ENCODE measurements at places on chromosomes 12 and 14. TPM values are rescaled to one million over a fixed set of nuclear protein-coding genes. Genes with fewer than 3 reads are reported as not detected.

GRCh38 chr14:31717294-31718085 is 156.3 kb downstream of the NUBPL start:
- H3K36me3 ChIP-seq = no peaks in the 10 kb centered on the region
- H3K4me3 ChIP-seq = no peak overlapping the region
- H3K27me3 ChIP-seq = no peaks in the 10 kb centered on the region
- no peak overlapping the region for H3K27ac ChIP-seq
- no peaks in the 10 kb centered on the region for H3K4me1 ChIP-seq
- no peak for DNase-seq

DNA sequence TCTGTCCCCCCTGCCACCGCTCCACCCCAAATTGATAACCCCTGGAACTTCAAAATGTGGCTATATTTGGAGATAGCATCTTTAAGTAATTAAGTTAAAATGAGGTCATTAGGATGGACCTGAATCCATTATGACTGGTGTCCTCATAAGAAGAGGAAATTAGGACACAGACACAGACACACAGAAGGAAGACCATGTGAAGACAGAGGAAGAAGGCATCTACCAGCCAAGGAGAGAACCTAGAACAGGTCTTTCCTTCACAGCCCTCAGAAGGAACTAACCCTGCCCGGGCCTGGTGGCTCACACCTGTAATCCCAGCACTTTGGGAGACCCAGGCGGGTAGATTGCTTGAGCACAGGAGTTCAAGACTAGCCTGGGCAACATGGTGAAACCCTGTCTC is 3.6 kb upstream of the HRK start:
- H3K27me3 ChIP-seq = peaks cover 29% of the 10 kb centered on the region
- H3K4me3 ChIP-seq = no peak overlapping the region
- peaks cover 4% of the 10 kb centered on the region for H3K4me1 ChIP-seq
- DNase-seq = no peak

DNA sequence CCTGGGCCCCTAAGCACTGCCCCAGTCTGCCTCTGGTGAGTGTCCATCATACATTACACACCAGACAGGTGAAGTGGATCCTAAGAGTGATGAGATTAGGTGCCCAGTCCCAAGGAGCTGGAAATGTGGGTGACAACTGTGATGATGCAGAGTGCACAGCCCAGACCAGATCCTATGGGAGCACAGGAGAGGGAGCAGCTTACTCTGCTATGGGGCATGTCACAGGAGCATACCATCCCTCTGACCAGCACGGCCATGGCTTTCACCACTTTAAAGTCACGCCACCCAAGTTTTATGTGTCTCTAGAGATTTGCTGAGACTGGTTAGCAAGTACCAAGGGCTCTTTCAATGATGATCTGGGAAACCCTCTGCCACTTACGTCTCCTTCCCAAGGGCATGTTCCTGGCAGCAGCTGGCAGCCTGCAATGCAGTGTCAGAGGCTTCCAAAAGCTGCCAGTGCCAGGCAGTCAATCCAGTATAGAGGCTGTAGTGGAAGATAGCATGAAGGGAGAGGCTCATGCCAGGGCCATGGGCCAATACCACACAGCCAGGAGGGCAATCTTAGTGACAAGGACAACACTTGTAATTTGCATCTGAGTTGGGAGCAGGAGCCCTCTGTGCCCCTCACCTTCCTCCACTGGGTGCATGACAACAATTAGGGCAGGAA is 40.2 kb downstream of the STAB2 start:
- DNase-seq = no peak
- H3K36me3 ChIP-seq = no peaks in the 10 kb centered on the region
- H3K27me3 ChIP-seq = no peaks in the 10 kb centered on the region

DNA sequence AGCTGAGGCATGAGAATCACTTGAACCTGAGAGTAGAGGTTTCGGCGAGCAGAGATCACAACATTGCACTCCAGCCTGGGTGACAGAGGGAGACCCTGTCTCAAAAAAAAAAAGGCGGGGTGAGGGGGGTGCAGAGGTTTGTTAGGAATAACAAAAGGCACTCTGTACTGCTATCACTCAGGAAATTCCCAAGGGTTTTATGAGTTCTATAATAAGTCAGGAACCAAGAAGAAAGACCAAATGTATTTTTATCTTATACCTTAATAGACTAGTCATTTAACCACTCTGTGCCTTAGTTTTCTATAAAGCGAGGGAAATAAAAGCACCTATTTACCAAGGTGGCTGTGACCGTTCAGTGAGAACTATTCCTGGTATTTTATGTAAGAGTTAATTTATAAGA is 319.2 kb downstream of the GPHN start:
- no peak overlapping the region for H3K27ac ChIP-seq
- no peak overlapping the region for H3K4me3 ChIP-seq
- H3K4me1 ChIP-seq = 0 out of 2 replicates have a peak, but pooled peaks cover 2% of the 10 kb centered on the region

GRCh38 chr14:55180434-55180833 is 11.0 kb downstream of the DLGAP5 start:
- H3K27ac ChIP-seq = no peak overlapping the region
- H3K36me3 ChIP-seq = peaks cover 37% of the 10 kb centered on the region
- DNase-seq = no peak

DNA sequence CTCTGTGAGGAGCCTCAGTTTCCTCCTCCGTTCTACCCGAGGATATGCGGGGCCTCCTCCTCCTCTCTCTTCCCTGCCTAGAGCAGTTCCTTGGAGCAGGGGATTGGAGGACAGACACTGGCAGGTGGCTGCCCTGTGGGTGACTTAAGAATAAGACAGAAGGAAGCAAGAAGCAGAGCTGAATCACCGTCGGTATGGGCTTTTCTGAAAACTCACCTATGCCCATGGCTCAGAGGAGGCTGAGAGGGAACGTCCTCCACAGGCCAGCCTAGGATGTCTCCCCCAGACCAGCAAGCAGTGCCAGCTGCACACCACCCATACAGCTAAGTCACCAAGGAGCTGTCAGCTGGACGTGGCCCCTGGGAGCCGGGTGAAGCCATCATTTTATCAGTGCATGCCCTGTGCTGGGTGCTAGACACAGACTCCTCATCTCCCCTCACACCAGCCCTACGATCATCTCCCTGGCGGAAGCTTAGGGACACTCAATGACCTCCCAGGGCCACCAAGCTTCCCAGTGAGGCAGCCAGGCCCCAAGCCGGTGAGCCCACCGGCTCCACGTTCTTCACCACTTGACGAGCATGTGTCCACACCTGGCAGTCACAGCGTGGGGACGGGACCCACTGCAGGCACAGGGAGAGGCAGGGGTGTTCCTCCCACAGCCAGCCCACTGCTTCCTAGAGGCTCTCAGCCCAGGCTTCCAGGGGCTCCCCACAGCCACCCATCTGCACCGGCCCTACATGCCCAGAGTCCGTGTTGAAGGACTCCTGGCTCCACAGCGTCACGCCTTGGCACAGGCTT is 21.4 kb downstream of the ITPK1 start:
- no peaks in the 10 kb centered on the region for H3K4me1 ChIP-seq
- no peak for DNase-seq
- H3K27ac ChIP-seq = no peak overlapping the region

- no peak for DNase-seq
- H3K27me3 ChIP-seq = peaks cover 4% of the 10 kb centered on the region
- peaks cover 9% of the 10 kb centered on the region for H3K4me1 ChIP-seq
- H3K27ac ChIP-seq = no peak overlapping the region
- peaks cover 8% of the 10 kb centered on the region for H3K36me3 ChIP-seq
Measured at GRCh38 chr14:73272393-73272792, 35.1 kb downstream of the PAPLN start.

DNA sequence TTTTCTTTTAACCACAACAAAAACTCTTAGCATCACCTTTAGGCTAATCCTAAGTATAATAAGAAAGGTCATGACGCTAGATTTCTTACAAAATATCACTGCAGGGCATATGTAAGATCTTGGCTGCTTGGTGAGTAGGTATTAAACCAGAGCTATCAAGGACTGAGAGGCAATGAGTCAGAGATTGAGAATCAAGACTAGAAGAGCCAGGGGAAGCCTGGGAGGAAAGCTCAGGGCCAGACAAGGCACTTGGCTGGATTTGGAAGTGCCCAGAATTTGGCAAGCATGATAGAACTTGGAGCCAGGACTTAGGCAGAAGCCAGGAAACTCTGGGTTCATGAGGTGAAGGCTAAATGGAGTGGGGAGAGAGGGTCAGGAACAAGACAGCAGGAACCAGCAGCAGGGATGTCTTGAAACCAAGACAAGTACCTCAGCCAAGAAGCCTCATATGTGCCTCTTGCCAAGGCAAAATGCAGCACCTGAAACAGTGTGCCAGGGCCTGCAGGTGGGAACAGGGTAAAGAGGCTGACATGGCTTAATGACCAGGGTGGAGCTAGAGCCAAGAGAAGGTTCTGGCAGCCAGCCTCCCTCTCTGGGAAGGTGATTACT is 49.9 kb downstream of the PTHLH start:
- H3K27me3 ChIP-seq = no peaks in the 10 kb centered on the region
- H3K4me1 ChIP-seq = no peaks in the 10 kb centered on the region
- no peak for DNase-seq
- H3K36me3 ChIP-seq = no peaks in the 10 kb centered on the region
- no peak overlapping the region for H3K4me3 ChIP-seq
- H3K27ac ChIP-seq = no peak overlapping the region

The ASCL1 gene
- total RNA-seq = not detected

GRCh38 chr12:22576473-22576872 is 32.1 kb upstream of the C2CD5 start:
- no peak for DNase-seq
- no peaks in the 10 kb centered on the region for H3K27me3 ChIP-seq
- H3K27ac ChIP-seq = no peak overlapping the region
- no peak overlapping the region for H3K4me3 ChIP-seq
- H3K36me3 ChIP-seq = no peaks in the 10 kb centered on the region
- no peaks in the 10 kb centered on the region for H3K4me1 ChIP-seq

The ADSS1 gene
- 7.9 TPM for total RNA-seq

- H3K4me1 ChIP-seq = peaks cover 10% of the 10 kb centered on the region
- H3K27me3 ChIP-seq = no peaks in the 10 kb centered on the region
- H3K36me3 ChIP-seq = no peaks in the 10 kb centered on the region
- no peak overlapping the region for H3K27ac ChIP-seq
Measured at GRCh38 chr14:100547633-100548294, 39.5 kb downstream of the BEGAIN start.

The OR4N5 gene
- total RNA-seq = not detected

Measured in H1 (cell line).